ENCODE measurements at places on chromosomes 1 and 21.

GRCh38 chr1:228751360-228752098, 16.2 kb downstream of the RHOU start:
- DNase-seq, result no peak
- H3K4me1 ChIP-seq, result peaks cover 40% of the 10 kb centered on the region
- no peak overlapping the region for H3K4me3 ChIP-seq
- H3K27me3 ChIP-seq, result peaks cover 21% of the 10 kb centered on the region
- H3K27ac ChIP-seq, result peak overlapping the region; percentile 43

DNA sequence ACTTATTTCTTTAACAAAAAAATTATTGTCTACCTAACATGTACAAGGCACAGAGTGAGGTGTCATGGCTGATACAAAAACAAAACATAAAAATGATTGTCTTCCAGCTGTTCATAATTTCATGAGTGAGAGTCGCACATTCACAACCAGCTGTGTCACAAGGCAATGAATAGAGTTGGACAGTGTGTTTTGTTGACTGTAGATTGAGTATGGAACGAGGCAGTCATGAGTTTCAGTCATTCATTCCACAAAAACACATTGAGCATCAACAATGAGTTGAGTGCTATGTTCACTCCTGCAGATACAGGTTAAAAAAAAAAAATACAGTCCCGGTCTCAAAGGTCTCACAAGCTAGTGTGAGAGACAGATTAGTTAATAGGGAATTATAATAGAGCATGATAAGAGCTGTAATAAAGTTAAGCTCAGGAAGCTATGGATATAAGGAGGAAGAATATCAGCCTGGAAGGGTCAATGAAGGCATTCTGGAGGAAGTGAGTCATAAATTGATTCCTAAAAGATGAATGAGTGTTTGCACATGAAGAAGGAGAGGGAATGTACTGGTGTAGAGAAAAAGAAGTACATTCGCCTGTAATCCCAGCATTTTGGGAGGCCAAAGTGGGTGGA, 47.8 kb upstream of the ARHGAP29 start:
- no peak overlapping the region for H3K4me3 ChIP-seq
- no peak for DNase-seq
- H3K27me3 ChIP-seq, result no peaks in the 10 kb centered on the region

GRCh38 chr1:12649971-12650421, 6.1 kb downstream of the AADACL4 start:
- H3K4me1 ChIP-seq, result peaks cover 20% of the 10 kb centered on the region
- H3K27ac ChIP-seq, result peak overlapping the region; percentile 68

DNA sequence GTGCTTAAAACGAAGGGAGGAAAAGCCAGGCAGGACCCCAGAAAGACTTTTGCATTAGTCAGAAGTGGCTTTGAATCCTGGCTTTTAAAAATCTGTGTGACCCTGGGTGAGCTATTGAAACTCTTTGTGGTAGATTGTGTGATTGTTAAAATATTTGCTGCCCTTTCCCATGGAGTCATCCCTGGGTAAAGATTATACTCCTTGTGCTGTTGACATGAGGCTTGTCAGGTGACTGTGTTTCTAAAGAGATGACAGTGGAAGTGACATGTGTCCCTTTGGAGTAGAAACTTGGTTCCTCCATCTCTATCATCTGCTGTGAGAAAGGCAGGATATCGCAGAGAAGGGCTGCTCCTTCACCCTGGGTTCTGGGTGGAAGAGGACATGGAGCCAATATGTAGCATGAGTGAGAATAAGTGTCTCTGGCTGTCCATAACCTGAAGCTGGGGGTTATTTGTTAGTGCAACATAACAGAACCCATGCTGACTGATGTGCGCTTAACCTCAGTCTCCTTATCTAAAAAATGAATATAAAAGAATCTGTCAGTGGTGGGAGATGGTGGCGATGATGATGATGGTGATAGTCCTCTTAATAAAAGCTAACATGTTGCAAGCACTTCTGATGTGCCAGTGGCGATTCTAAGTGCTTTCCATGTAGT, 187.6 kb downstream of the RHOU start:
- DNase-seq, result no peak
- no peak overlapping the region for H3K4me3 ChIP-seq
- peaks cover 16% of the 10 kb centered on the region for H3K36me3 ChIP-seq
- no peak overlapping the region for H3K27ac ChIP-seq
- peaks cover 12% of the 10 kb centered on the region for H3K27me3 ChIP-seq

GRCh38 chr21:44696572-44696971, 400 bp upstream of the KRTAP10-12 start:
- DNase-seq, result no peak
- peaks cover 15% of the 10 kb centered on the region for H3K36me3 ChIP-seq
- no peak overlapping the region for H3K4me3 ChIP-seq
- no peak overlapping the region for H3K27ac ChIP-seq

GRCh38 chr1:211352985-211353515, 26.4 kb downstream of the TRAF5 start:
- no peaks in the 10 kb centered on the region for H3K27me3 ChIP-seq
- H3K27ac ChIP-seq, result no peak overlapping the region

DNA sequence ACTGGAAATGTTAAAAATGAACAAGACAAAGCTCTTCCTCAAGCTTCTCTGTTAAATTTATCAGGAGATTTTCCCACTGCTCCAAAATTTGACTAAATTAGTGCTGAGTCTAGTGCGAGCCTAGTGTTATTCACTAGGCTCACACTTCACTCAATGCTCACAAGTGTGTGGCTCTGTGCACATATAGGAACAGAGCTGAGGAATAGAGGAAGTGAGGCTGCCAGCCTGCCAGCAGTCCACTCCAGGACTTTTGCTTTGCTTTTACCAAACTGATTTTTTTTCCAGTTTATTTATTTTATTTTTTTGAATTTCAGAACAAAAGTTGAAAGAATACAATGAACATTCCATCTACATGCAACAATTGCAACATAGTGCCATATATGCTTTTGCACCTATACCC, 87.2 kb downstream of the VAV3 start:
- H3K36me3 ChIP-seq, result peaks cover 6% of the 10 kb centered on the region
- peaks cover 2% of the 10 kb centered on the region for H3K27me3 ChIP-seq
- H3K4me1 ChIP-seq, result no peaks in the 10 kb centered on the region
- H3K4me3 ChIP-seq, result no peak overlapping the region
- DNase-seq, result no peak

GRCh38 chr1:240854367-240854766, 242.4 kb upstream of the GREM2 start:
- no peaks in the 10 kb centered on the region for H3K27me3 ChIP-seq
- no peak for DNase-seq
- no peaks in the 10 kb centered on the region for H3K36me3 ChIP-seq
- H3K4me1 ChIP-seq, result no peaks in the 10 kb centered on the region
- no peak overlapping the region for H3K27ac ChIP-seq

- H3K36me3 ChIP-seq, result peaks cover 84% of the 10 kb centered on the region
- H3K4me1 ChIP-seq, result peaks cover 33% of the 10 kb centered on the region
- no peak for DNase-seq
- peak overlapping the region; percentile 87 for H3K27ac ChIP-seq
Observed at GRCh38 chr1:1883092-1883873, 7.6 kb downstream of the GNB1 start.

DNA sequence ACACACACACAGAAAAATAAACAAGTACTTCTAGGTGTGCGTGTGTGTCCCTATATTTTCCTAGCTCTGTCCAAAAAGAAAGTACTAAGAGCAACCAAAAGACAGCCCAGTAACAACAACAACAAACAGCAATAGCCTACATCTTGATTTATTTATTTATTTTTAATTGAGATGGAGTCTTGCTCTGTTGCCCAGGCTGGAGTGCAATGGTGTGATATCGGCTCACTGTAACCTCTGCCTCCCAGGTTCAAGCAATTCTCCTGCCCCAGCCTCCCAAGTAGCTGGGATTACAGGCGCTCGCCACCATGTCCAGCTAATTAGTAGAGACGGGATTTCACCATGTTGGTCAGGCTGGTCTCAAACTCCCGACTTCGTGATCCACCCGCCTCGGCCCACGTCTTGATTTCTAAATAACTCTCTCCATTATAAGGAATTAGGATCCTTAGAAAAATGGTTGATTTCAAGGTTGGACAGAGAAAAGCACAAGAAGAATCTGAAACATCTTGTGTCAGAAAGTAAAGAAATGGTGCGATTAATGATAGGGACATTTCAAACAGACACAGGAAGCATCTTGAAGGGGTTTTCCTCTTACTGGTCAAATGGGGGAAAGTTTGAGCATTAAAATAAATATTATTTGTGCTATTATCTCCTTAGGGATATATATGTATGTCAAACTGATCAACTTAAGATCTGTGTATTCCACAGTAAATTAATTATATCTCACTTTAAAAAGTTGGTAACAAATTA, 59.4 kb downstream of the ARID4B start:
- peaks cover 37% of the 10 kb centered on the region for H3K36me3 ChIP-seq
- H3K27me3 ChIP-seq, result peaks cover 2% of the 10 kb centered on the region
- DNase-seq, result no peak
- H3K27ac ChIP-seq, result no peak overlapping the region
- H3K4me1 ChIP-seq, result no peaks in the 10 kb centered on the region
- no peak overlapping the region for H3K4me3 ChIP-seq

DNA sequence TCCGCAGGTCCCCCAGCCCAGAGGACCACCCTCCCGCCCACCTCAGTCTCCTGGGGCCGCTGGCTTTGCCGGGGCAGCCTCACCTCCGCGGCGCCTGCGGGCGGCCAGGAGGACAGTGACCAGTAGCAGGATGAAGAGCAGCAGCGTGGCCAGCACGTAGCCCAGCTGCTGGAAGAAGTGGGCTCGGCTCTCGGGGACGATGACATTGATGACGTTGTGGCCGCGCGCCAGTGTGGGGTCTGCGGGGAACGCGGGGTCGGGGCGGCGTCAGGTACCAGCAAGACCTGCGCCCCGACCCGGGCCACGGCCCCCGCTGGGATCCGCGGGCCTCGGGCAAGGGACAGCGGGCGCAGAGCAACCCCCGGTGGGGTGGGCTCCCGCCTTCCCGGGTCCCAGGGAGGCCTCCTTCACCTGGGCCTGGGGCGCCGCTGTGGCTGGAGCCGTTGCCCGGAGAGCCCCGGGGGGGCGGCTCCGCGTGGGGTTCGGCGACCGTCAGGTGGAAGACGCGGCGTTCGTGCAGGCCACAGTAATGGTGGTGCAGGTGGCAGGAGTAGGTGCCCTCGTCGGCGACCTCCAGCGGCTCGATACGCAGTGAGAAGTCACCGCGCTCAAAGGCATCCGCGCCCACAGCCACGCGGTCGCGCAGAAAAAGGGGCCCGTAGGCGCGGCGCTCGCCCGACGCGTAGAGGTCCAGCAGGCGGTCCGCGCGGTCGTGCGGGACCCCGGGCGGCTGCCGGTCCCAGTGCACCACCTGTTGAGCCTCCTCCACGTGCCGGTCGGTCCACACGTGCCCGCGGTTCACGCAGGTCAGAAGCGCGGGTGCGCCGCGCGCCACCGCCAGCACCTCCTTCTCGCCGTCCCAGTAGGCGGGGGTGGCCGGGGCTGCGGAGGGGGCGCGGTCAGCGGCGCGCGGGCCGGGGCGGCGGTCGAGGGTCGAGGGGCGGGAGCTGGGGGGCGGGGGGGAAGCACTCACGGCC, 3.8 kb downstream of the MXRA8 start:
- H3K4me3 ChIP-seq, result peak overlapping the region; percentile 76
- H3K27ac ChIP-seq, result no peak overlapping the region
- peak; percentile 42 for DNase-seq
- H3K4me1 ChIP-seq, result peaks cover 53% of the 10 kb centered on the region
- no peaks in the 10 kb centered on the region for H3K36me3 ChIP-seq

GRCh38 chr1:98384461-98385141, 276.9 kb upstream of the SNX7 start:
- peaks cover 8% of the 10 kb centered on the region for H3K4me1 ChIP-seq
- H3K27ac ChIP-seq, result peak overlapping the region; percentile 55
- DNase-seq, result no peak
- H3K4me3 ChIP-seq, result no peak overlapping the region
- peaks cover 3% of the 10 kb centered on the region for H3K27me3 ChIP-seq

DNA sequence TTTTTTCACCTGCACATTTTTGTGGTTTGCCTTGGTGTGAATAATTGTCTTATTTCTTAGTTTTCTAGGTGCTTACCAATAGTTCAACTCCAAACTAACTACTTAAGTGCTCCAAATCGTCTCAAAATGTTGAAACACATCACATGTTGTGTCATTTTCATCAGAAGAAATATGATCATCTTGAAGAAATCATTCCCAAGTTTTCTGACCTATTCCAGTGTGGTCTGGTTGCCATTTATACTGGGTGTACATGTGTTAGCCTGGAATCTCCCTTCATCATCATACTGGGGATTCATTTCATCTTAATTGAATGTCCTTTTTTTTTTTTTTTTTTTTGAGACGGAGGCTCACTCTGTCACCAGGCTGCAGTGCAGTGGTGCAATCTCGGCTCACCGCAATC, 67.0 kb downstream of the EIF2B3 start:
- no peak overlapping the region for H3K4me3 ChIP-seq
- no peak for DNase-seq
- H3K36me3 ChIP-seq, result peaks cover 35% of the 10 kb centered on the region

DNA sequence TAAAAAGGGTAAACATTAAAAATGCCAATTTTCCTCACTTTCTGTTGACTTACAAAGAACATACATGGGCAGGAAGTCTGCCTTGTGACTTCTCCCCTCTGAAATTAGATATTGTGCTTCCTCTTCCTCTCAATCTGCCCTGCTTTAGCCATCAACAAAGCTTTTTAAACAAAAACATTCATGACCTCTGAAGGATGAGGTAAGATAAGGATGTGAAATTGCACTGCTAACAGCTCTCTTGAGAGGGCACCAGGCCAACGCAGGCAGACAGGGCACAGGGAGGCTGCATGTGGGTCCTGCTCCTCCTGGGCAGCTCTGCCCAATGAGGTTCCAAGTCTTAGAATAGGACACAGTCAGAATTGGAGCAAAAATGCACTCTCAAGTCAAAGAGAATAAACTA, 62.1 kb downstream of the DEGS1 start:
- no peak for DNase-seq

DNA sequence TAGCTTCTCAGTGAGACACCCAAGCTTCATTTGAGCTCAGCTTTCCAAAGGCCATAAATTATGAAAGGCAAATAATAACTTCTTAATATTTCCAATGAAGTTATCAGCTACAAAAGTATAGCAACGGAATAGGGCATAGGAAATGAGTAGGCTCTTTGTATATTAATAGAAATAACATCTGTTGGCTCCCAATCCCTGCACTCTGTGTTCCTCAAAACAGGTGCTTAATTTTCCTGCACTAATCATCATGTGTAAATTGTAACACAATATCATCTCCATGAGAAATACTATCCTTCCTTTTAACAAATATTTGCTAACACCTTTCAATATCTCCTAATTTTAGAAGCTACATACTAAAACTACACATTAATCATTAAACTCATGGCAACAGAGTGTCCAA, 19.2 kb upstream of the IFI44L start:
- peaks cover 3% of the 10 kb centered on the region for H3K27me3 ChIP-seq
- no peak overlapping the region for H3K27ac ChIP-seq
- no peaks in the 10 kb centered on the region for H3K36me3 ChIP-seq
- no peak overlapping the region for H3K4me3 ChIP-seq
